ENCODE measurements at places on chromosomes 6 and 20. TPM values are rescaled to one million over a fixed set of nuclear protein-coding genes. Genes with fewer than 3 reads are reported as not detected.
A peak's percentile ranks its signal among the peaks of the same experiment; 100 is the strongest.

OCSTAMP gene
- total RNA-seq, result not detected

DNA sequence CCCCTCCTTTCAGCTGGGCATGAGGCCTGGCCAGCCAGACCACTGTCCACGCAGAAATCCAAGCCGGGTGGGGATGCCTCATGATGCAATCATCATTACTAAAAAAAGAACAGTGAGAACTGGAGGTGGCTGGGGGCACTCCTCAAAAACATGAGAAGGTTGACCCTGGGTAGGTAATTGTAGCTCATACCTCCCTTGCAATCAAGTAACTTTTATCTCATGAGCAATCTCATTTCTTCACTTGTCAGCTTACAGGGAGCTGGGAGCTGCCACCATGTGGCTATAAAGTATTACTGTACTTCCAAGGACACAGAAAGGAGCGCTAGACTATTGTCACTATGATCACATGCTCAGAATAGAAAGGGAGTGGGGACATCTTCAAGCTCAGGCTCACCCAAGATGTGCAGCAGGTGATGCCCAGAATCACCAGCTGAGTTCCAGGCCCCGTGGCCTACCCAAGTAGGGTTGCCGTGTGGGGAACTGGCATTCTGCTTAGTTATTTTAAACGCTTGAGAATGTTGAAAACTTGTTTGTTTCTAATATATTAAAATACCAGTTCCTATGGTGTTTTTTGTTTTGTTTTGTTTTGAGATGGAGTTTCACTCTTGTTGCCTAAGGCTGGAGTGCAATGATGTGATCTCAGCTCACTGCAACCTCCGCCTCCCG, 3.0 kb upstream of the CDH26 start:
- H3K4me1 ChIP-seq, result no peaks in the 10 kb centered on the region
- no peaks in the 10 kb centered on the region for H3K27me3 ChIP-seq
- no peaks in the 10 kb centered on the region for H3K36me3 ChIP-seq

DNA sequence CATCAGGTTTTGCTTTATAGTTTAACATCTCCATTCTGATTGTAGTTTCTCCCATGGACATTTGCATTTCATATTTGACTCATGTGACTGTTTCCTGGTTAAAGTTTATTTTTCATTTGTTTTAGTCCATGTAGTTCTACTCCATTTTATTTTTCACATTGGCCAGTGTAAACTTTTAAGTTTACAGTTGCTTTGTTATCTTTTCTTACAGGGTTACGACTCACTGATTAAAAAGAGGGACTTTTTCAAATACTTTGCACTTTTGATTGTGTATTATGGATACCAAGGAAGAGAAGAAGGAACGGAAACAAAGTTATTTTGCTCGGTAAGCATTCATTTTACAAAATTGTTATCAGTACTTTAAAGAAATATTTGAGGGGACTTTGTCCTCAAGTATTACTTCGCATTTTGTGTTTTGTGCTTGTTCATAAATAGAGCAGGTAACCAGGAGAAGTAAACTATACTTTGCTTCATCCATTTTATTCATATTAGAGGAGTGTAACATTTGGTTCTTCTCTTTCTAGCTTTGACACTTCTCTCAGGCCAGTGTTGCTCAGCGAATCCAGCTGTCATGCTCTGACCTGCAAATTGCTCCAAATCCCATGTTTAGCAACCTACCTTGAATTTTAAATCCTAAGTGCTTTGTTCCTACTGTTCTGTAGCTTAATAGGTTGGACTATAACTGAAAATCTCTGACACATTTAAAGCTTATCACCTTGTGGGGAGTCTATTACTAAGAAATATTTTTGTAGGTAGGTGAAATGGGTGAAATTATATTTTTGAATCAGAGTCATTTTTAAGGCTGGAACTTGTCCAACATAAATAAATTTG, 24.5 kb downstream of the NCOA7 start:
- H3K27ac ChIP-seq, result no peak overlapping the region
- H3K27me3 ChIP-seq, result no peaks in the 10 kb centered on the region
- no peak for DNase-seq
- H3K4me3 ChIP-seq, result no peak overlapping the region

DNA sequence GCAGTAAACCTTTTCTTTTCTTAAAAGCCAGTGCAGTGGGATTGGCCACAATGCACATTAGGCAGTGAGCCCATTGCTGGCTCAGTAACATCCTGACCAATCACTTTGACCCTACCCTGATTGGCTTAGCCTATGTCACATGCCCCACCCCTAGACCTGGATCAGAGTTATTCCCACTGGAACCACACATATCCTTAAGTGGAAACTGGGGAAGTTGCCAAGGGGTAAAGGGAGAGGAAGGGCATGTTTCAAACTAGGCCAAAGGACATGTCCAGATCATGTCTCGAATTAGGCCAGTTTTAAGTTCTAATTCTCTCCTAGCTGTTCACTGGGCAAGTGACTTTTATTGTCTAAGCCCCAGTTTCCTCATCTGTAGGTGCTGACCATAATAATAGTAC, 69.3 kb downstream of the LY86 start:
- H3K36me3 ChIP-seq, result peaks cover 43% of the 10 kb centered on the region
- H3K4me1 ChIP-seq, result peaks cover 100% of the 10 kb centered on the region
- peak overlapping the region; percentile 94 for H3K27ac ChIP-seq
- DNase-seq, result no peak
- H3K27me3 ChIP-seq, result no peaks in the 10 kb centered on the region
- H3K4me3 ChIP-seq, result no peak overlapping the region

DNA sequence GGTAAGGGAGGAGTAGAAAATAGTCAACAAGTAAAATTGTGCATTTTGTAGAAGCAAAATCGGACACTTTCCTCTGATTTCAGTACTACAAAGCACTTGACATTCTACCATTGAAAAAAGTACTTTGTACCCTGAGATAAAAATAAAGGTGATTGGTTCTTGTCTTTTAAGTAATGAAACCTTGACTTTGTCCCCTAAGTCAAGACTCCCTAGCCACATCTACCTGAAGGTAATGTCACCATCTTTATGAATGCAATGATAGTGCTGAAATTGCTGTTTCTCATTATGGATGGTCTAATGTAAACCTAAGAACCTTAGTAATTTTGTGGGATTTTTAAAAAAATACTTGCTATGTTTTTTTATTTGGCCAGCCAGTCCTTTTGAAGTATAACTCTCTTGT, 2.4 kb upstream of the MAN1A1 start:
- no peak for DNase-seq
- no peaks in the 10 kb centered on the region for H3K27me3 ChIP-seq
- no peak overlapping the region for H3K27ac ChIP-seq
- H3K4me3 ChIP-seq, result no peak overlapping the region
- H3K36me3 ChIP-seq, result peaks cover 6% of the 10 kb centered on the region
- peaks cover 26% of the 10 kb centered on the region for H3K4me1 ChIP-seq

- no peak overlapping the region for H3K27ac ChIP-seq
- H3K4me3 ChIP-seq, result no peak overlapping the region
- H3K4me1 ChIP-seq, result peaks cover 9% of the 10 kb centered on the region
- H3K36me3 ChIP-seq, result no peaks in the 10 kb centered on the region
- H3K27me3 ChIP-seq, result peaks cover 10% of the 10 kb centered on the region
Observed at GRCh38 chr6:33820243-33820642, 16.4 kb upstream of the MLN start.

- DNase-seq, result no peak
- H3K4me1 ChIP-seq, result no peaks in the 10 kb centered on the region
- no peaks in the 10 kb centered on the region for H3K36me3 ChIP-seq
- no peak overlapping the region for H3K4me3 ChIP-seq
- H3K27ac ChIP-seq, result no peak overlapping the region
- H3K27me3 ChIP-seq, result no peaks in the 10 kb centered on the region
Observed at GRCh38 chr20:40307268-40307667, 381.8 kb downstream of the MAFB start.

DNA sequence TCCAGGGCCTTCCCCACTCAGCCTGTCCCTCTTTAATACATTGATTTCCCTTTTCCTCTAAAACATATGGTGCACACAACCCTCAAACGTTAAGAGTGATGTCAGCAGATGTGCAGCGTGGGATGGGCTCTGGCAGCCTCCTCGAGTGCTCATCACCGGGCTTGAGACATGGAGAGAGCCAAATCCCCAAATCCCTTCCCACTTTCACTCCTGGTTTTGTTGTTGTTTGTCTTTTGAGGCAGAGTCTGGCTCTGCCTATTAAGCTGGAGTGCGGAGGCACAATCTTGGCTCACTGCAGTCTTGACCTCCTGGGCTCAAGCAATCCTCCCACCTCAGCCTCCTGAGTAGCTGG, 5.8 kb upstream of the PLTP start:
- H3K4me1 ChIP-seq, result peaks cover 4% of the 10 kb centered on the region
- no peak overlapping the region for H3K27ac ChIP-seq
- H3K4me3 ChIP-seq, result no peak overlapping the region
- DNase-seq, result no peak
- H3K27me3 ChIP-seq, result peaks cover 28% of the 10 kb centered on the region

- DNase-seq, result no peak
- H3K27ac ChIP-seq, result no peak overlapping the region
- no peaks in the 10 kb centered on the region for H3K4me1 ChIP-seq
- H3K36me3 ChIP-seq, result no peaks in the 10 kb centered on the region
Observed at GRCh38 chr6:16294371-16294770, 56.0 kb downstream of the GMPR start.

- no peaks in the 10 kb centered on the region for H3K4me1 ChIP-seq
- DNase-seq, result no peak
- H3K4me3 ChIP-seq, result no peak overlapping the region
- H3K27me3 ChIP-seq, result peaks cover 7% of the 10 kb centered on the region
- H3K27ac ChIP-seq, result no peak overlapping the region
- no peaks in the 10 kb centered on the region for H3K36me3 ChIP-seq
Observed at GRCh38 chr20:7943891-7944290, 3.6 kb upstream of the HAO1 start.

- no peak overlapping the region for H3K4me3 ChIP-seq
- H3K27me3 ChIP-seq, result no peaks in the 10 kb centered on the region
- no peak for DNase-seq
- peaks cover 32% of the 10 kb centered on the region for H3K36me3 ChIP-seq
- peaks cover 39% of the 10 kb centered on the region for H3K4me1 ChIP-seq
Observed at GRCh38 chr6:73699676-73700459, 3.9 kb downstream of the CD109 start.

DNA sequence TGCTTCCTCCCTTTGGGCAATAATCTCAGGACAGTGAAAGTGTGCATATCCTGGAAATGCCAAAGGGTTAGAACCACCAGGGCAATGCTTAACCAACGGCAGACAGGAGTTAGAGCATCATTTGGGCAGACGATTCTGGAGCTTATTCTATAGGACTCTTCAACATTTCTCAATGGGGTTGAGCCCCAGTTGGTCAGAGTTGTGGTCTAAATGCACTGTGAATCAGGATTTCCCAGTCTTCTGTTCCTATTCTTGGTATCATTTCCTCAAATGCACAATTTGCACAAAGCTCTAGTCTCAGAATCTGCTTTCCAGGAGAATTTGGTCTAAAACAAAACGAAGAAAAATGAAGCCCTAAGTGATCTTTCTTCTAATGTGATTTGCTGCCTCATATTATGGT, 389.6 kb upstream of the JAG1 start:
- no peaks in the 10 kb centered on the region for H3K36me3 ChIP-seq
- H3K4me1 ChIP-seq, result no peaks in the 10 kb centered on the region
- no peak overlapping the region for H3K27ac ChIP-seq
- no peak for DNase-seq
- no peaks in the 10 kb centered on the region for H3K27me3 ChIP-seq

Measured in activated CD4-positive, alpha-beta T cell treated with anti-CD3 and anti-CD28 coated beads, Interleukin-2, amount 10 ng/mL, durations not matched to agents 7 days and 5 days (primary cell).